DMS79 treated with DMSO at 0.1 percent for 48 hours (cell line): ENCODE measurements at places on chromosomes 6 and 20.
A peak's percentile ranks its signal among the peaks of the same experiment; 100 is the strongest.

DNA sequence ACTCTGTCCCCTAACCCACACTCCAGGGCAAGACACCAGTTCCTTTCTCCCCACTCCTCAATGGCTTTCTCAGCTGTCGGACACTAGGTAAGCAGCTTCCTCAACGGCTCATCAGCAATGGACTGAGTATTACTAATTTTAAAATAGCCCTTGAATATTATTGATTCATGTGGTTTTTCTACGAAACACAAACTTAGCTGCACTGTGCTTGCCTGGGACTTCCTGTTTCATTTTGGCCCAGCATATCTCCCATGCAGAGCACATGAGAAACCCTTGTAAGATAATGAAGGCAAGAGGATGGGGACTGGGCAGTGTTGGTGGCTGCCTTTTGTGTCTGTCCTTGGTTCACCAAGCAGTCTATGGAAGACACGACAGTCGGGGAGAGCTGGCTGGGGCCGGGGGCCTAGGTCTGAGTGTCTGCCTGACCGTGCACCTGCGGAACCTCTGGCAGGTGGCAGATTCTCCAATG, 48.9 kb downstream of the RNASET2 start:
- no peak for DNase-seq

DNA sequence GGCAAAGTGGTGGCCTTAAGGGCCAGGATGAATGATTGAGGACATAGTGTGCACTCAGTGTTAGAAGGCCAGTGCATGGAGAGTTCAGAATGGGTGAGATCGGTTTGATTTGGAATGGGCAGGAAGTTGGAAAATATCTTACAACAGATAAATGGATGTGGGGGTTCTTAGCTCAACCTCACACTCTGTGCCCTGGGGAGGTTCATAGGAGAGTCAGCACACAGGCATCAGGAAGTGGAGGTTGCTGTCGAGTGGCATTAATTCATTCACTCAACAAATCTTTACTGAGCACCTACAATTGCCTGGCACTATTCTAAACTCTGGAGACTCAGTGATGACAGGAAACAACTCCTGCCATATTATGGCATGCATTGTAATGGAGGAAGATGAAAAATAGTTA, 313.7 kb upstream of the SUPT3H start:
- DNase-seq, result no peak

DNA sequence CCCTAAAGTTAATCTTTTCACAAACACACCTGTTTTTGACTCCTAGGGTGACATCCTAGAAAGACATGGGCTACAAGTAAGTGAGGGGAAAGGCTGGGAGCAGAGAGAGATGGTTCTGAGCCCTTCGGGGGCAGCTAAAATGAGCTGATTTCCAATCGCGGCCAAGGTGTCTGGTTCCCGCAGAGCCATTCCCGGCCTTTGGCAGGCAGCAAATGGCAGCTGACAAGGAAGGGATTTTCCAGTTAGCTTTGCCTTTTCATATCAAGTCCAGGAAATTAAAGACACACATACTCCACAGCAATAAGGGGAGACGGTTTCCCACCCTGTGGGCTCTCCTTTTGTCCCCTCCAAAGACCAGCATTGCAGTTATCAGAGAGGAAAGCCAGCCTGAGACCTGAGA, 228.5 kb downstream of the ZMYND8 start:
- no peak for DNase-seq

GRCh38 chr20:45095805-45096238, 5.1 kb downstream of the KCNS1 start:
- peak; percentile 8 for DNase-seq

- no peak for DNase-seq
These were observed 18.4 kb downstream of the TTK start for GRCh38 chr6:80022803-80023202.

- DNase-seq, result no peak
These were observed 28.9 kb downstream of the VEGFA start for GRCh38 chr6:43798688-43799444.

DNA sequence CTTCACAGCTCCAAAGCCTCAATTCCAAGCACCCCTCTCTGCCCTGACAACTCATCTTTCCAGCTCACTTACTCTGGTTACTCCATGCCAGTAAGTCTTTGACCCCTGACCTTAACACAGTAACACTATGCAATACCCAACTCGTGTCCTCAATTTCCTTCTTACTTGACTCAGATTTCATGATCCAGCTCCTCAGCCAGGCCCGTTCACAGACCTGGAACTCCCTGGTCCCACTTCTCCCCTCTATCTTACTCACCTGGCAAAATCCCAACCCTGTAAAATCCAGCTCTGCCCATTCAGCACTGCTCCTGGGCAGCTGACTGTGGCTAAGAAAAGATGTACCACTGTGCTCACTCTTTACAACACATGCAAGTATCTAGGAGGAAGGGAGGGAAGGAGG, 7.9 kb downstream of the GNL1 start:
- no peak for DNase-seq

GRCh38 chr6:38460186-38460585, 179.5 kb downstream of the BTBD9 start:
- DNase-seq, result no peak

- DNase-seq, result no peak
These were observed 34.0 kb upstream of the GABRR1 start for GRCh38 chr6:89251170-89251569.

DNA sequence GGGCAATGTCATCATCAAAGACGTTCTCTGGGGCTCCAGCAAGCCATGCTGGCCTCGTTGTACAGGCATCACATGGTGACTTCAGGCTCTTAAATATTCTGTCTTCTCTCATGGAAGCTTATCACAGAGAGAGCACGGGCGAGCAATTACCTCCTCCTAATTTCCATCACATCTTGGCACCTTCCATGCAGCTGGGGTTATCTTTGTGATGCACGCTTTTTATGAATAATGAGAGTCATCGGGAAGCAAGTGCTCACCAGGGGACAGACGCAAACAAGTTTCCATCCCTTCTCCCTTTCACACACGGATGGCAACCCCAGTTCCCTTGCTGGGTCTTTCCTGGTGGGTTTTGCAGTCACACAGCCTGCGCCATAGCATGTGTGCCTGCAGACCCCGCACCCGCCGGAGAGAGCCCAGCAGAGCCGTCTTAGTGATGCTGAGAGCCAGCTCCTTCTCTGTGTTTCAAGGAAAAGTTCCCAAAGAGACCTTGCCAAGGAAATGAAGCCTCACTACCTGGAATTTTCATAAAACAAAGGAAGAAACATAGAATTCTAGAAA, 116.3 kb upstream of the AFDN start:
- DNase-seq, result no peak

- DNase-seq, result no peak
These were observed 56.1 kb upstream of the LAMP5 start for GRCh38 chr20:9458138-9458796.

DNA sequence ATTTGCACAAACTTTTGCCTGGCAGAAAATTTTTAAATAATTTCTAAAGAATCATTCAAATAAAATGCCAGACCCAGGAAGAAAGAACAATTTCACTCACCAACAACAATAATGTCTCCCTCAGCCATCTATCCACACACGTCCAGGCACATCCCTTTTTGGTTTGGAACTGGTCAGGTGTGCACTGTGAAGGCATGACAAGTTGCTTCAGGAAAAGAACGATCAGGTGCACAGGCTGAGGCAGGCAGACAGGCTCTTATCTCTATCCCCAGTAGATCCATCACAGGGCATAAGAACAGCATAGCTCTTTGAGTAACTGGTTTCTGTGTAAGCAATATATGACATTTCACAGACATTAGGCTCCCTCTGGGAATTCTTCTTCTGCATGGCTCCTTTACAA, 18.1 kb upstream of the NXT1 start:
- DNase-seq, result no peak

DNA sequence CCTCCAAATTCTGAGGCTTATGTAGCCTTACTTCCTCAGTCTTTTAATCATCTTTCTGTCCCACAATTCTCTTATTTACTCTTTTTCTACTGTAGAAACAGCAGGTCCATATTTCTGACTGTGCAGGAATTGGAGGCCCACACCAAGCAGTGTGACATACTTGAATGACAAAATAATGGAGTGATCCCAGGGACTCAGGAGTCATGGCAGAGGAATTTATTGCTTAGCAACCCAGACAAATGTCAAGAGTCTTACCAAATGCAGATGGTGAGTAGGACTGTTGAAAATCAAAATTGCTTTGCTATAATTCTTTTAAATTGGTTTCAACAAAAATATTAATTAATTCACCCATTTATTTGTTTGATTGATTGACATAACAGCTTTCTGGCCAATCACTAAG, 59.9 kb downstream of the HTR1B start:
- no peak for DNase-seq

GRCh38 chr20:43955750-43956191, 41.1 kb downstream of the TOX2 start:
- DNase-seq, result no peak

GRCh38 chr6:149316108-149316727, 1.3 kb upstream of the TAB2 start:
- peak; percentile 17 for DNase-seq

DNA sequence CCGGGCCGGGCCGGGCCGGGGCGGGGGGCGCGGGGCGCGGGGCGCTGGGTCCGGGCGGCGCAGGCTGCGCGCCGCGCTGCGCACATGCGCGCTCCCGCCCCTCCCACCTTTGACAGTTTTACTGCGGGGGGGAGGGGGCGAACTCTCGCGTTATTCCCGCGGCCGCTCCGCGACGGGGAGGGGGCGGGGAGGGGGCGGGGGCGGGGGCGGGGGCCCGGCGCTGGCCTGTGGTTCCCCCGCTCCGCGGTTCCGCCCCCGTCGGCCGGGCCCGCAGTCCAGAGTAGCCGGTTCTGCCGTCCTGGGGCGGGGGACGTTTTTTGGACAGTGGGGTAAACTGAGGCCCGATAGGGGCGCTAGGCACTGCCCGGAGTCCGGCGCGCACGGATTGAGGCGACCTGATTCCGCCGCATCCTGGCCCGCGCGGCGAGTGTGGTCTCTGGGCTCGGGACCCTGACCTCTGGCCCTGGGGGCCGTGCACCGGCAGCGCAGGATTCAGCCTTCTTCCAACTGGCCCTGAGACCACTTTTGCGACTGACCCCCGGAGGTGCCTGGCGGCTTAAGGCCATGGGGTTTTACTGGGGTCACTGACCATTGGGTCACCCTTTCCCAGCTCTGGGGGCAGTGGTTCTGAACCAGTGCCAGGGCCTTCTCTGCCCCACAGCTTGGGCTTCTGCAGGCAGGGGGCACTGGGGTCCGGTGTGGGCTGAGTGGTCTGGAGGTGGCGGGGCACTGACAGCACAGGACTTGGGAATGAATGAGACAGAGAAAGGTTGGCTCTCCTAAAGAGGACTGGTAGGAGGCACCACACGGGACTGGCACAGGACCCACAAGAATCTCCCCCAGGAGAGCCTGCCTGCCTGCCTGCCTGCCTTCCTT, at the start of gene ZNF512B:
Gene ZNF512B (minus strand): TSS at position 93 of the 876 bp plus-strand sequence. CDS start 1,980 bp downstream, outside the sequence.
- DNase-seq, result peak; percentile 52

DNA sequence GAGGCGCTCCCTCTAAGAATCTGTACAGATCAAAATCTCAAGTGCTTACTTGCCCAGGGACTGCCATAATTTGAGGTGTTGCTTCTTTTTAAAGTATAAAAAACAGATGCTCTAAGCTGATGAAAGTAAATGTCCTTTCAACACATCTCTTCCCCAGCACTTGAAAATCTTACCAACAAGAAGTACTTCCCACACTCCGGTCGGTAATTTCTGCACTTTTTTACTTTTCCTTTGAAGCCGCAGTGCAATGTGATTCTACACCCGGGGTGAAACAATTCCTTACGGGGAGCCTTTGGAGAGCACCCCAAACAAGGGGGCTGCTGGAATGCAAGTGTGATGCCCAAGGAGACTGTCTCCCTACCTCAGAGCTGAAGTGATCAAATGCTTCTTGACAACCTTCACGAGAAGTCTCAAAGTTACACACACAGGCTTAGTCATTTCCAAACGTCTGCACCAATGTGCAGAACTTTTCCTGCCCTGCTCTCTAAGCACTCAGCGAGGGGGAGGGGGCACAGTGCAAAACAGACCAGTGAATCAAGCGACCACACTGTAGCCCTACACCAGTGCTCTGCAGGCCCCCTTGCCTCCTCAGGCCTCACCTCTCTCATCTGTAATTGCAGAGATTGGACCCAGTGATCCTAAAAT, 56.7 kb downstream of the ATXN1 start:
- DNase-seq, result no peak

DNA sequence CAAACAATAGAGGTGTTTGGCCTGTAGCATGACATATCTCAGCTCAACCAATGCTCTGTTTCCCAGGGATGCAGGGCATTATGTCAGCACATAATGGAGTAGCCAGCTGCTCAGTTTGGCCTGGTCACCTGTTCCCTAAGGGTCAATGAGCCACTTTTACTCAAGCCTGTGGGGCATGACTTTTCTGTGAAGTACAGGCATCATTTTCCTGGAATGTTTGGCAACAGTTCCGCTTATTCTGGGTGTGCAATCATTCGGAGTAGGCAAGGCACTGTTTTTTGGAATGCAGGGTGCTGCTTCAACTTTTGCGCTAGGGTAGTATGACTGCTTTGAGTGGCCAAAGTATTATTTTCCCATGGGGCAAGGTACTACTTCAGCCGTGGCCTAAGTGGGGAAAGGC, 665.4 kb downstream of the EPHA7 start:
- no peak for DNase-seq

DNA sequence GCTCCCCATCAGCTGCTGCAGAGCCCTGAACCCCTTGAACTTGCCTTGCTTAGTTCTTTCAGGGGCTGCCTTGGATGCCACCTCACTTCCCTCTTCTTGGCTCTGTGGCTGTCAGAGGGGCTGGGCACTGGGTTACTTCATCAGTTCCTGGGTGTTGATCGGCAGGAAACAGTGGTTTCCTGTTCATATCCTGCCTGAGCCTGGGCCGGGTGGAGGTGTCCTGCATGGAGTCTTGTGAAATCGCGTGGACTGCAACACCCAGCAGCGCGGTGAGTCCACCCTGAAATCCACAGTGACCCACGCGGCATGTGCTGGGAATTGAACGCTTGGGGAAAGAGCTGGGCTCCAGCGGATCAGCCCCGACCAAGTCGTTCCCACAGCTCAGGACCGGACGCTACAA, 97.5 kb downstream of the CDH26 start:
- DNase-seq, result no peak

- DNase-seq, result no peak
These were observed 37.3 kb downstream of the PSMG4 start for GRCh38 chr6:3296078-3296477.

GRCh38 chr6:131251590-131252199, 116.4 kb downstream of the AKAP7 start:
- no peak for DNase-seq

DNA sequence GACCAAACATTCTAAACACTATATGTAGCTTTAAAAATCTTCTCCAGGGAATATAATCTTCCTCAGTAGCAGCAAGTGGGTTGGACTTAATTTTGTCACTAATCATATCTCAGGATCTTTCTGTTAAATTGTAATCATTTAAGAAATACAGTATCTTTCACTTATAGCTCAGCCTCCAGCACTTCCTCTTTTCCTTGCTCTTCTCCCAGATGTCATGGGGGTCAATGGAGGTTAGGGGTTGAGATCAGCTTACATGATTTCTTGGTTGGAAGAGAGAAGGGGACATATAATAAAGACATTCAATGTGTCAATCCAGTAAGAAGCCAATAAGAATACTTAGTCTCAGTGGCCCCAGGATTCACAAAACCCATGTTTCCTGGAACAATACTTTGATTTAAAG, 15.7 kb upstream of the REPS1 start:
- no peak for DNase-seq
